ENCODE measurements at places on chromosomes 6 and 20.
A peak's percentile ranks its signal among the peaks of the same experiment; 100 is the strongest.

GRCh38 chr20:50277460-50278376 lies 87.1 kb downstream of the CEBPB start:
- no peak for DNase-seq

GRCh38 chr6:149266659-149267058 lies 50.9 kb upstream of the TAB2 start:
- DNase-seq = no peak

DNA sequence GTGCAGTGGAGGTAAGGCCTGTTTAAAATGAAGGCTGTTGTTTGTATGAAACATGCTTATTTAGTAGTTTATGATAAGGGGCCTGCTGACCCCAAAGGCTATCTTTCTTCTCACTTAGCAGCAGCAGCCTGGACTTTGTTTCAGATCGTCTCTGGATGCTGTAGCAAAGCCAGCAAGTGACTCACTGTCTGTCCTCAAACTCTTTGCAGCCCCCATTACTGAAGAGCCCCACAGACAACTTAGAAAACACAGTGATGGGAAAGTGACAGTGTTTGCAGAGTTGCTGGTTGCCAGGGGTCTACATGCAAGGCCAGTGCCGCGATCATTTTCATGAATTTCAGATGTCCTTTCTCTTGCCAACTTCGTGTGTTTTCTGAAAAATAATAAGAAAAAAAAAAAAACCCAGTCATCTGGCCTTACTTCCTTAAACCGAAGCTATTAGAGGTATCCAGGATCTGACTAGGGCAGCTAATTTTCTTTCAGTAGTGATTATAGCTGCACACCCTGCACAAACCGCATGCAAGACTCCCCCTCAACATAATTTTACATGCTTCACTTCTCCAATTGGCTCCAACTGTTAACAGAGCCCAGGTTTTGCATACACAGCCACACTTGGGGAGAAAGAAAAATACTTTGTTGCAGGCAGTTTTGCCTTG lies 11.6 kb upstream of the F13A1 start:
- DNase-seq = no peak

- DNase-seq = no peak
These were observed 155.0 kb downstream of the CDH26 start for GRCh38 chr20:60113024-60113724.

DNA sequence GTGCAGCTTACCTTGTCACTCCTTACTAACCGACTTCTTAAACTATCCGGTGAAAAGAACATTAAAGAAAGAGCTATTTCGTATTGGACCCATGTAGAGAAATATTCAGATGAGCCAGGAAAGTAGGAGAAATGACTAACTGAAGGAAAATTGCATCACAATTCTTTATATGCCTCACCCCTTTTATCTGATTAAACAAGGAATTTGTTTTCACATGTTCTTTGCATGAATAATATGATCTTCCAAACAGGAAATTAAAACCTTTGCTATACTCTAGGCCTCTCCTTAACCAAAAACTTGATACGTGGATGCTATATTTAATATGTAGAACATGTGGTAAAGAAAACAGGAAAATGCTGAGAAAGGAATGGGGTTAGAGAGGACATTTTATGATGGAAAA lies 41.9 kb upstream of the LRRC1 start:
- DNase-seq = no peak

DNA sequence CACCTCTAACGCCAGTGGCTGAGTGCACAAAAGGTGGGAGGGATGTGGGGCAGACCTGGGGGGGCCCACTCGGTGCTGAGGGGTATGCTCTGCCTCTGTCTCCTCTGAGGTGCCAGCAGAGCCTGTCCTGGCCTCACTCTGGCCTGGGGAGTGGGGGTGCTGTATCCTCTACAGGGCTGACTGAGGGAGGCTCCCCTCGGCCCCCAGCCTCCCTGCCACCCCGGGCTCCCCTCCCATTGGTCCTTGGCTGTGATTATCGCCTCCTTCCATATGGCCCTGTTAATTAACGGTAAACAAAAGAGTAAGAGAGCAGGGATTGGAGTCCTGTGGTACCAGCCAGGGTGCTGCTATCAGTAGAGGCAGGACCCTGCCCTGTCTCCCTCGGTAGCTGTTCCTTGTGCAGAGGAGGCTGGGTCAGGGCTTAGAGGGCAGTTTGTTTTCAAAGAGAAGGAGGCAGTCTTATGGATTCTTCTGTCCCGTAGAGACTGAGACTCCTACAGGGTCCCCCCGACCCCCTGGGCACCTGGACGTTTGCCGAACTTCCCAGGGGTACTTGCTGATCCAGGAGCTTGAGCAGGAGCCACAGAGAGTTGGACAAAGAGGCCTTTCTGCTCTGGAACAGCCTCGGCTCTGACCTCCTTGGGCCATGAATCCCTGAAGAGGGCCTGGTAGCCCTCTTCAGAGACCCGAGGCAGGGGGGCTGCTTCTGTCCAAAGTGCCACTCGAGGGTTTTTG lies 1.8 kb downstream of the MYT1 start:
- DNase-seq = no peak

GRCh38 chr20:45894797-45895196 lies 3.7 kb downstream of the CTSA start:
- no peak for DNase-seq

DNA sequence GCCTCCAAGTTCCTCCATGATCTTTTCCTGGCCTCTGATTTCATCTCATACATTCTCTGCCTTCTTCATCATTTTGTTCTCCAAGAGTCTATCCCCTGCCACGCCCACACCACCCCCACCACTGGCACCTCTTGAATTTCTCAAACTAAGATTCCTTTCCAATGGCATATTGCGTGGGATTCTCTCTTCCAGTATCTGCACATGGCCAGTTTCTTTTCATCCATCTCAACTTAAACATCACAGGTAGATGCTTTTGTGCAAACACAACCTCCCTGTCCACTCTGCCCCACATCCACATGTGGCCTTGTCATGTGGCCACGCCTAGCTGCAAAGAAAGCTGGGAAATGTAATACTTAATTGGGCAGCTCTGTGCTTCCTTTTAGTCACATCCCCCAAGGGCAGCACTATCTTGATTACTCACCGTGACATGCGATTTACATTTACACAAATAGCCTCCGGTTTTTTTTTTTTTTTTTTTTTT lies 33.4 kb upstream of the ZMYND8 start:
- no peak for DNase-seq

- DNase-seq = no peak
These were observed 535 bp upstream of the CCDC170 start for GRCh38 chr6:151493161-151493803.

DNA sequence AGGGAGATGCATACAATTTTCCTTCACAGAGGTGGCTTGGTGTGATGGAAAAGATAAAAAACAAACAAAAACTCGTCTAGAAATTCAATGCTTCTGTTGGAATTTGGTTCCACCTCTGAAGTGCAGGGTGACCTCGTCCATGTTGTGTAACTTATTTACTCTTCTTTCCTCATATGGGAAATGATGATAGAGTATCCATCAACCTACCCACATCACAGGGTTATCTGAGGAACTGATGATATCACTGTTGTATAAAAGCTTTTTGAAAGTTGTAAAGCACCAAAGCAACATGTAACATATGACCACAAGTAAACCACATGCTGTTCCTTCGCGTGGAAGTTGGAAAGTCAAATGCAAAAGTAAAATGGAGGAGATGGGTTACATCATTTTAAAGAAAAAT lies 212.0 kb upstream of the SGK1 start:
- DNase-seq = no peak

- no peak for DNase-seq
These were observed 19.0 kb upstream of the PREX1 start for GRCh38 chr20:48846516-48847492.

- no peak for DNase-seq
These were observed 65.9 kb downstream of the FAM135A start for GRCh38 chr6:70479236-70479635.

DNA sequence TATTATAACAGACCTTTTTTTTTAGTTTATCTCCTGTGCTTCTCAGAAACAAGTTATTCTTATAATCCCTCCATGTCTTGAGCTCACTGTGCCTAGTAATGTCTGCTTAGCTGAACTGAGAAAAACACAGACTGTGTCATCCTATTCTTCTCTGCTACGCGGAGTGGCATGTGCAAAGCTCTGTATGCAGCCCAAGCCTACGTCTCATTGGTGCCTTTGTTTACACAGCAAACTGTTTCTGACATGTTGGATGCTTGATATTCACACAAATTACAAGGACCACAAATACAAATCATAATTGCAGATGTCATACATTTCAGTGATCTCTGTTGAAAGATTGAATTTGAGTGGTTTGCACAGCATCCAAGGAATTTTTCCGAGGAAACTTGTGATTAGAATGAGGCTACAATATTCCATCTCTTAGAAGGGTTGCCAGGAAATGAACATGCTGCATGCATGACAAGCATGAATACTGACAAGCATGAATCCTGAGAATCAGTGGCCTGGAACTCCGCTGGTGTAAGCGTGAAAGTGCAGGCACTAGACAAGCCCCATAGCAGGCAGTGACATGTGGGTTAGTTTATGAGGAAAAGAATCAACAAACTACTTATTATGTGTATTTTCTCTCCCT lies 128.4 kb upstream of the SGK1 start:
- DNase-seq = no peak

- DNase-seq = no peak
These were observed 41.9 kb upstream of the MOXD1 start for GRCh38 chr6:132443206-132443605.

DNA sequence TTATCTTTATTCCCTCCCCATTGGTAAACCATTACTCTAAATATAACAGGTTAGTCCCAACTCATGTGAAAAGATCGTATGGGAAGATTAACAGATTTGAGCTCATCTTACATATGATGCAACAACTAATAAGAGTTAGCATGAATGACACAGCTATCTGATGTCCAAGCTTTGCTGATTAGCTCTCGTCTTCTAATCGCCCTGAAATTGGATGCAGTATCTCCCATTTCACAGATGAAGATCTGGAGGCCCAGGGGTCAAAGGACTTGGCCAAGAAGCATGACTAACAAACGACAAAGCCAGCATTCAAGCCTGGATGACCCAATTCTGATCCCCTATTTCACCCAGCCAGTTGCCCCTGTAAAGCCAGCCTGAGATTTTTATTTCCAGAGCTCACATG lies 8.4 kb upstream of the BMP7 start:
- DNase-seq = no peak

DNA sequence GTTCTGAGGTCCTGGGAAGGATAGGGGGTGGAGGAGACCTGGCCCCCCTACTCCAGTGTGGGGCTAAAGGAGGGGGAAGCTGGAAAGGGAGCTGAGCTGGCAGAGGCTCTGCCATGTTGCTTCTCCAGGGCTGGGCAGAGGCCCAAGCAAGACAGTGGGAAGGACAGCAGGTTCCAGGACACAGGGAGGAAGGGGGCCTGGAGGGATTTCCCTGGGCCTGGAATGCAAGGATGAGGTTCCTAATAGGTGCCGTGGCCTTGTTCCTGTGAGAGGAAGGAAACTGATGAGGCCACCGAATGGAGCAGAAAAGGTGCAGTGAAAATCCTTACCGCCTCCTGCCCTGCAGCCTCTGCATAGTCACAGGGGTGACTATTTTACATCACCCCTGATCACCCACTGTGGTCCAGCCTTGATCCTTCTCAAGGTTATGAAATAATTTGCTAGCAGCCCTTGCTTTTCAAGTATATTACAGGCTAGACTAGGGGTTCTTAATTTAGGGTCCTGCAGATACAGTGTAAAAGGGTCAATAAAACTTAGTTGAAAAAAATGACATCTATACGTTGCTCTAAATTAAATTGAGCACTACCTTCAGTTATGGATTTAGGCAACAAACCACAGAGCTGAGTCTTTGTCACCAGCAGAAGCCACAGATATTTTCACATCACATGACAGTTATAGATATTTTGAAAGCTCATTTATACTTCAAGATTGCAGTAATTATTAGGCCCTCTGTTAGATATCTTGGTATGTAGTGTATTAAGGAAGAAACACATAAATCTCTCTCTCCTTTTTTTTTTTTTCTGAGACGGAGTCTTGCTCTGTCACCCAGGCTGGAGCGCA lies 45.7 kb upstream of the RNF24 start:
- DNase-seq = no peak

DNA sequence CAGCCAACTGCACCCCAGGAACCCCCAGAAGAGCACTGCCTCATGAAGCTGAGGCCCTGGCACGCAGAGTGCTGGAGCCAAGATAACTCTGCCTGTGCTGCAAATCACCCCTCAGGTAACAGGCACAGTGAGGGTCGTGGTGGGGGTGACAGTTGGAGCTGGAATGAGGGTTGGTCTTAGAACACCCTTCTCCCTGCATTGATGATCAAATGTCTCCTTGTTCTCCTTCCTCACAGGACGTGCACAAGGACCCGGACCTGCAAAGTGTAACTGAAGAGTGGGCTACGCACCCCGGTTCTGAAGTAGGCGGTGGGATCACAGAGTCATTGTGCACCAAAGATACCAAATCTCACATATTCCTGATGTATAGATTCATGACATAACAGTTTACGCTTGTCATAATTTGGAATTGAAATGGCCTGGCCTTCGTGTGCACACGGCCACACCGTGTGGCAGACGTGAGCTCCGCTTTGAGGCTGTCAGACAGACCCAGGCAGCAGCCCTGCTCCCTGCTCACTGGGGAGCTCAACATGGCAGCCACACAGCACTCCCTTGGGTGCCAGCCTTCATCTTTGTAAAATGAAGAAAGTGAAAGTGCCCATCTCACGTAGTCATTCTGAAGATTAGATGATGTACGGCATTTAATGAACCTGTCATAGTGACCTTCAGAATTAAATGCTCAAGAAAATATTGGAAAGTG lies 8.8 kb downstream of the THBS2 start:
- DNase-seq = no peak

- peak; percentile 16 for DNase-seq
These were observed 7.3 kb upstream of the FLRT3 start for GRCh38 chr20:14344746-14345145.

DNA sequence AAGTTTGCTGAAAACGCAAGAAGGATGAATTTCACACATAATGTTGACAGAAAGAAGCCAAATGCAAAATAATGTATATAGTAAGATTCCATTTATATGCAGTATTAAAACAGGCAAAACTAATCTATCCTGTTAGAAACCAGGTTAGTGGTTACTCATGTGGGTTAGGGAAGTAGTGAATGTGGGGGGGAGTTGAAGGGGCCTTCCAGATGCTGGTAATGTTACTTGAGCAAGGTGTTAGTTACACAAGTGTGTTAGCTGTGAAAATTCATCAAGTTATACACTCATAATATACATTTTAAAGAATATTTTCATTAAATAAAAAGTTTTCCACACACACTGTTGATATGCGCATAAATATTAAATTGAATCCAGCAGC lies 29.8 kb downstream of the USP45 start:
- no peak for DNase-seq

DNA sequence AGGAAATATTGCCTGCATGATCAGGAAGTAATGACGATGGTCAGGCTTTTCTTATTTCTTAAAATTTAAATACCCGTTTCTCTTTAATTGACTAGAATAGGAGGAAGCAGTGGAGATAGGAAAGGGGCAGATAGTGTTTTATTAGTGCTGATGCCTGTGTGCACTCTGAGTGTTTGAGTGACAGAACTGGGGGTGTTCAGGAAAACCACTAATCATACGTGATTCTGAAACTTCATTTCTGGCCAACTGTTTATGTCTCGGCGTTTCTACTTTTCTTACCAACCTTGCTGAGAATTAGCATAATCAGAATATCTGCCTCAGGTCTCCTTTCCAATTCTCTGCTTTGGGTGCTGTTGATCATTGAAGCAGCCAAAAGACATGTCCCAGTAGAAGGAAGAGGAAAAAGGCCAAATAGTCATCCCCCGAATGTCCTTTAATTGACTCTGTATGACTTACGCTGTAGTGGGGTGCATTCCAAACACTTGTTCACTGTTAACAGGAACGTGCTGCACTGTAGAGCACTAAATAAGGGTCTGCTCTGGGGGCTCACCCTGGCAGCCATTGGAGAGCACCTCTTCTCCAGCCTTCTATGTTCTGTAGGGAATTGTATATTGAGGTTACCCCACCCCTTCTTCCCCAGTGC lies 152.9 kb downstream of the JARID2 start:
- DNase-seq = no peak

- no peak for DNase-seq
These were observed 59.6 kb upstream of the NEDD9 start for GRCh38 chr6:11292091-11292490.
